ENCODE measurements at places on chromosomes 11 and 22.

- no peak for DNase-seq
These were observed 8.0 kb downstream of the AHNAK start for GRCh38 chr11:62538470-62539237.

DNA sequence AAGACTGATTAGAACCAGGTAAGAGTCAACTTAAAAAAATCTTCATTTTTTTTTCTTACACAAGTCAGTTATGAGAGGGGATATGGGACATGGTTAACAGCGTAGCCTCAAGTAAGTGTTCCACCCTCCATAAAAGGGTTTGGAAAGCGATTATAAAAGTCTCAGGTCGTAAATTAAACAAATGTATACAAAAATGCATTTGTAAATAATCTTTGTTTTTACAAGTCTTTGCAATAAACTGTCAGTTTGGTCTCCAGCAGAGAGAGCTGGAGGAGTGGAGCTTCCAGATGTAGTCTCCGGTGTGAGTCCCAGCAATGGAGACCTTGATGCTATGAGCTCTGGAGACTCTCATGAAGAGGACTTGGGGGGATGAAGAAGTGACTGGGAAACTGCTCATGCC is 99.8 kb upstream of the TP53AIP1 start:
- DNase-seq: no peak

- DNase-seq: peak; percentile 77
These were observed 174.4 kb downstream of the MAML2 start for GRCh38 chr11:96168623-96169022.

- DNase-seq: peak; percentile 85
These were observed at the start of gene THY1 for GRCh38 chr11:119422809-119423508. TSS of gene THY1 (minus strand) at chr11:119423172. CDS start at chr11:119420905, 2,267 bp downstream.

GRCh38 chr22:29136782-29137700 is 64.2 kb downstream of the KREMEN1 start:
- DNase-seq: no peak

- DNase-seq: no peak
These were observed 38.2 kb downstream of the RNF141 start for GRCh38 chr11:10502770-10503169.

DNA sequence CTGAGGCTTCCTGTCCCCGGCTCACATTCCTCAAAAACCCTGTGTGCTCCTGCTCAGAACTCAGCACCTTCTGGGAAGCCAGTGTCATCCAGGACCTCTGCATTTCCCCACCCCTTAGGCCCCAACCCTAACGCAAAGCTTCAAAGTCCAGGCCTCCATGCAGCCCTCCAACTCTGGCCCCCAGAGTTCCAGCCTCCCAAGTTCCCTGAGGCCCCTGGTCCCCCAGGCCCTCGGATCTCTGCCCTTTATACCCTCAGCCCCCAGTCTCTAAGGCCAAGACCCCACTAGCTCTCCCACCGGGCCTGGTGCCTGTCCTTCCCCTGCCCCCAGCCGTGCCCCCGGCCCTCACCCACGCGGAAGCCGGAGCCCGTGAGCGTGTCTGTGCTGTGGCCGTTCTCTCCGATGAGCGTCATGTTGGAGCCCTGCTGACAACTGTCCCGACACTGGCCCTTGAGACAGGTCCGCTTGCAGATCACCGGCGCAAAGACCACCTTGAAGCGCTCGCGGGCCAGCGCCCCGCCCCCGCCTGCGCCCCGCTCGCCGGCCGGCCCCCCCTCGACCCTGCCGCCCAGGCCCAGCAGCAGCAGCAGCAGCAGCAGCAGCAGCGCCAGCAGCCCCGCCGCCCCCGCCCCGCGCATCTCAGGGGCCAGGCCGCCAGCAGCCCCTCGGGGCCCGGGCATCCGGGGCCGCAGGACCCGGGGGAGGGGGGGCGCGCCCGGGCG is 718 bp downstream of the LTBP3 start:
- DNase-seq: no peak

GRCh38 chr11:100683126-100683525 is 4.0 kb upstream of the ARHGAP42 start:
- DNase-seq: no peak

DNA sequence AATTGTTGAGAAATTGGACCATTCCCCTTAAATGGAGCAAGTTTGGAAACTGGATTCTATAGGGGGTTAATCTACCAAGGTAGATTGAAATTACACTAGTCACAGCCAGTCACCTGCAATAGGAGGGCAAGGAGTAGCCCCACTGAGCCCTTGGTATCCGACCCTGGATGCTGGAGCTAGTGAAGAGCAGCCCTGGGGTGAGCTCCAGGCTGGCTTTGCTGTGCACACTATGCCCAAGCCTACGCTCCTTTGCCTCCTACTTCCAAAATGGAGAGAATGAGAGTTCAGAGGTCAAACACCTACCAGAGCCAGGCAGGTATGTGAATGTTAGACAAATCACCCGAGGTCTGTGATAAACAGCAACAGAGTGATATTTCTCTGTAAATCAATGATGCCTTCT is 23.7 kb downstream of the SNU13 start:
- DNase-seq: no peak

DNA sequence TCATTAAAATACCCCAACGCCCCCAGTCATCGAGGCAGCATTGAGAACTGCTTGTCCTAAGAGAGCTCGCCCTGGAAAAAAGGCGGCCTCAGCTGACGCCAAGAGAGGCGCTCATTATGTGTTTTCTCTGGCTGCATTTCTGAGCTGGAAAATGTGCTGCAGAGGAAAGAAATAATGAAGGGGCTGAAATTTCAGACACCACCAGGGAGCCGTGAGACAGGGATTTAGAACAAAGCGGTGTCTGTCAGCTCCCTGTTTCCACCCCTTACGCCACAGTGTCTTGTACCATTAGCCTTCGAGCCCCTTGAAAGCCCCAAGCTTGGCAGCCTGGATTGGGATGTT is 14.4 kb downstream of the USH1C start:
- DNase-seq: no peak

- DNase-seq: no peak
These were observed 98.5 kb downstream of the DBX1 start for GRCh38 chr11:20061776-20062175.

GRCh38 chr11:126390272-126390867 is 34.9 kb downstream of the ST3GAL4 start:
- no peak for DNase-seq

DNA sequence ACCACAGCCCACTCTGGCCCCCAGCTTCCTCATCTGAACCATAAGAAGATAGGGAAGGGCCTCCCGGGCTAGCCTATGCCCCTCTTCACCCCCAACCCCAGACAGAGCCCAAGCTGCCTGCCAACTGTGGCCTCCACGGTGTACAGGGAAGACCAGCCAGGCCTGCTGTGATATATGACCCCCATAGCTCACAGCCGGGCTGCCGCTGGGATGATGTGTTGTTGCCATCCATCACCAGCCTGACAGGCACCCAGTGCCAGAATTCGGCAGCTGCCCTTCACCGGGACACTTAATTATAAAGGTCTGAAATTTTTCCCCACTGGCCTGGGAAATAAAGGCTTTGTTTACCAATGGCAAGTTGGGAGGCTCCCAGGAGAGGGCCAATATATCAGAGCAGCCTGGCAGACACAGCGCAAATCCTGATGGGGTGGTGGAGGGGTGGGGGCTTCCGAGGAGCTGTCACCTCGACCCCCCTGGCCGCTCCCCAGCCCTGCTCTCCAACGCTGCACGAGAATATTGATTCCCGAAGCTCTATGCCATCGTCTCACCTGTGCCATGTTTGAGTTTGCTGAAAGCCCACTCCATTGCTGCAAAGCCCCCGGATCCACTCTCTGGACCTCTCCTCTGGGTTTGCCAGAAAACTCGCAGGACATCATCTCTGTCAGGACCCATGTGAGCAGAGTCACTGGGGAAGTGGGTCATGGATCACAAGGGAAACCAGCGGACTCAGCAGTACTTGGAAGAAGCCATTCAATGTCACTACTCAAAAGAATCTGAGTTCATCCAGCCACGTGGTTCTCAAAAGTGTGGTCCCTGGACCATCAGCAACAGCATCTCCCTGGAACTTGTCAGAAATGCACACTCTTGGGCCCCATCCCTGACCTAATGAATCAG is 296.9 kb downstream of the MN1 start:
- no peak for DNase-seq

GRCh38 chr11:130581646-130582045 is 133.2 kb downstream of the ADAMTS15 start:
- no peak for DNase-seq
